Activated naive CD4-positive, alpha-beta T cell (primary cell): ENCODE measurements at places on chromosomes 5 and 9.

- DNase-seq = no peak
These were observed 39.0 kb downstream of the KIF4B start for GRCh38 chr5:155052532-155052931.

DNA sequence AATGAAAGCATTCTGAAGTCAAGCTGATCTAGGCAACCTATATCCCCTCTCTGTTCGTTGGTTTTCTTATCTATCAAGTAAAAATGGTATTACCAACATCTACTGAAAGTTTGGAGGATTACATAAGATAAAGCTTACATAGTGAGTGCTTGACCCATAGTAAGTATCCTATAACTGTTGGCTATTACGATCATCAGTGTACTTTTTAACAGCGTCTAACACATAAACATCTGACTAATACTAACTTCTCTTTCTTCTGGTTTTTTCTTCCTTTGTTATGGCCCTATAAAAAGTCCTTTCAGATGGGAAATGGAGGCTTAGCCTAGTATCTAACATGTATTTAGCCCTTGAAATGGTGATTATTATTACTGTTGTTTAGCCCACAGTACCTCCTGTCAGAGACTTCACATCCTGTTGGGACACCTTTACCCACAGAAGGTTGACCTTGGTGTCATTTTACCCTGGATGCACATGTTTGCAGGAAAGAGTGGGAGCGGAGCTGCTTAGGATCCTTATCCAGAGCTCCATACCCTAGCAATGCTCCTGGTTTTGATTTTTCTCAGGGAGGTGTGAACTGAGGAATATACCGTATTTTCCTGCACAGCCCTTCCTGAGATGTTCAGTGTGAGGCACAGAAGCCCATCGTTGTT lies 6.0 kb downstream of the INSYN2B start:
- no peak for DNase-seq

GRCh38 chr5:151182524-151182900 lies 24.9 kb upstream of the ANXA6 start:
- no peak for DNase-seq

DNA sequence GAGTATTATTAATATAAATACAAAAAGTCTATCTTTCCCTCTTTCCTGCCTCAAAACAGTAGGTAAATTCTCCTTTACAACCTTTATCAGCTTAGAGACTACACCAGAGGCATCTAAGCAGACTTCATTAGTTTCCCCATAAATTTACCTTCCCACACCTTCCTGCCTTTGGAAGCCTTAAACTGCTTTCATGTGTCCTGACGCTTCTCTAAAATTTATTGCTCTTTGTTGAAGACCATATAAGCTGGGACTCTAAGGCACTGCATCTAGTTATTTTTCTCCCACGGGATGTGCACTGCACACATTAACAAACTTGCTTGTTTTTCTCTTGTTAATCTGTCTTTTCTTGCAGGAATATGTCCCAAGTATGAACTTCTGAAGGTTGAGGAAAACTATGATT lies 51.8 kb downstream of the DEPDC1B start:
- DNase-seq = no peak

DNA sequence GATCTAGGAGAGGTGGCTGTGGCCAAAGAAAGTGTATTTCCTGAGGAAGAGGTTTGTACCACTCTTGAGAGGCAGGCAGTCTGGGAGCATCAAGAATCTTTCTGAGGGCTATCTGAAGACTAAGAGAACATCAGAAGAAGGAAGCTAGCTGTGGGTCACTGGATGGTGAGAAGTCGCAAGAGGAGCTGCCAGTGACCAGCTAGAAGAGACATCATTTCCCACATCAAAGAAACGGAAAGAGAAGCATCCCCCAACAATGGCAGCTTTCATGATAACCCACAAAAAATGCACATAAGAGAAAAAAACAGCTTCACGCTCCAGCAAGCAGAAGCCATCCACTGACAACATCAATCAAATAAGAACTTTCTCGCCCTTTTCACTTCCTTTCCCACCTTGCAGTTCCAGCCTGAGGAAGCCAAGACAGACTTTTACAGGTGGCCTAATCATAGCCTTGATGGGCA lies 25.0 kb upstream of the CEP78 start:
- no peak for DNase-seq

- DNase-seq = no peak
These were observed 88.3 kb upstream of the PTCH1 start for GRCh38 chr9:95605101-95605500.

DNA sequence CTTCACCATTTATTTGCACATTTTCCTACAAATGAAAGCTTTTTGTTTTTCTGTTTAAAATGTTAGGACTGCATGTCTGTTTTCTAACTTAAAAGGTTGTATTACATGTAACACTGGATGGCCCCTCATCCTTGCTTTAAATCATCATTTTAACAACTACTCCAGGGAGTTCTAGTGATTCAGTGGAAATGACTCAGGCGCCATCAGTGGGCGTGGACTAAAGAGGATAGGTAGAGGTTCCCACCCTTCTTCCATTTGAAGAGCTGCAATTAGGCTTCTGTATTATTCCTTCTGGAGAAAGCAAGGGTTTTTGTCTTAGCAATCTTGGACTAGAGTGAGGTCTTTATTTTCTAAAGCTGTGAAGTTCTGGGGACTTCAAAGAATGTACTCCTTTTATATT lies 213.7 kb downstream of the TMEM38B start:
- DNase-seq = no peak

GRCh38 chr5:151130922-151131891 lies 26.4 kb downstream of the ANXA6 start:
- DNase-seq = no peak

DNA sequence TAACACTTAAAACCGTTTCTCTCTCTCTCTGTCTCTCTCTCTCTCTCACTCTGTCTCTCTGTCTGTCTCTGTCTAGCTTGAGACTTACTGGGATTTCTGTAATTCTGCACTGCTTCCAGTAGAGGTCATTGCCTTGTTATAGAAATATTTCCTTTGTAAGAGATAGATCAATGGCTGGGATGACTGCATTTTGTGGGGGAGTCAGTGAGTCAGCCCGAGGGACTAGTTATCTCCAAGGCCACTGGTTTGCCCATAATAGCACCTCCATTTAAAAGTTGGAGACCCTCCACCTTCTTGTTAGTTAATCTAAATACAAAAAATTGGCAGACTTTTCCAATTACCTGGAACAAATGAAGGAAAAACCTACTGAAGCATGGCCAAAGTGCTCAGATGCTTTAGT lies 547.2 kb downstream of the LRRC70 start:
- no peak for DNase-seq

- no peak for DNase-seq
These were observed 13.2 kb upstream of the NR4A3 start for GRCh38 chr9:99808454-99808853.

DNA sequence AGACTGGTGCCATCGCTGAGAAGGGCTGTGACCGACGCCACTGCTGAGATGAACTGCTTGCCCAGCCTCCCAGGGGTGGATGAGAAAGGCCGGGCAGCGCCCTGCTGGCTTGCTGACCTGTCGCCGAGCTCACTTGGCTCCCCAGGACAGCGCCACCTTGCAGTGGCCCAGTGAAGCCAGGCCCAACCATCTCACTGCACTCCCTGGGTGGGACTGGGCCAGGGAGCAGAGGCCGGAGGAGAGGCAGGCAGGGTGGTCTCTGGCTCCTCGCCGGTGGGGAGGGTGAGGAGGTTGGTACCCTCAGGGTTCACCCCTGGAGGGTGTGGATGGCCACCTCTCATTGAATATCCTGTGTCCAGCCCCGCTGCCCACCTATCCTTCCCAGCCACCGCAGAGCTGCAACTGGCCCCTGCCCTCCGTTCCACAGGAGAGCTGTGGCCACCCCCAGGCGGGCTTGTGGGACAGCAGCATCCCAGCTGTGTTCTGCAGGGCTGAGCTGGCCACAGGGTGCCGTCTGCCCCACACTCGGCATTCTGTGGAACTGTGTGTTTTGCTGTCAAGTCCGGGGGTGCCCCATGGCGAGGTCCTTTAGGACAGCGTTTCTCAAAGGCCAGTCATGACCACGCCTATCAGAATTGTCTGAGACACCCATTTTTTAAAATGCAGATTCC lies 41.0 kb upstream of the FCN2 start:
- no peak for DNase-seq

GRCh38 chr9:136157477-136158265 lies 39.0 kb upstream of the TMEM250 start:
- DNase-seq = no peak

DNA sequence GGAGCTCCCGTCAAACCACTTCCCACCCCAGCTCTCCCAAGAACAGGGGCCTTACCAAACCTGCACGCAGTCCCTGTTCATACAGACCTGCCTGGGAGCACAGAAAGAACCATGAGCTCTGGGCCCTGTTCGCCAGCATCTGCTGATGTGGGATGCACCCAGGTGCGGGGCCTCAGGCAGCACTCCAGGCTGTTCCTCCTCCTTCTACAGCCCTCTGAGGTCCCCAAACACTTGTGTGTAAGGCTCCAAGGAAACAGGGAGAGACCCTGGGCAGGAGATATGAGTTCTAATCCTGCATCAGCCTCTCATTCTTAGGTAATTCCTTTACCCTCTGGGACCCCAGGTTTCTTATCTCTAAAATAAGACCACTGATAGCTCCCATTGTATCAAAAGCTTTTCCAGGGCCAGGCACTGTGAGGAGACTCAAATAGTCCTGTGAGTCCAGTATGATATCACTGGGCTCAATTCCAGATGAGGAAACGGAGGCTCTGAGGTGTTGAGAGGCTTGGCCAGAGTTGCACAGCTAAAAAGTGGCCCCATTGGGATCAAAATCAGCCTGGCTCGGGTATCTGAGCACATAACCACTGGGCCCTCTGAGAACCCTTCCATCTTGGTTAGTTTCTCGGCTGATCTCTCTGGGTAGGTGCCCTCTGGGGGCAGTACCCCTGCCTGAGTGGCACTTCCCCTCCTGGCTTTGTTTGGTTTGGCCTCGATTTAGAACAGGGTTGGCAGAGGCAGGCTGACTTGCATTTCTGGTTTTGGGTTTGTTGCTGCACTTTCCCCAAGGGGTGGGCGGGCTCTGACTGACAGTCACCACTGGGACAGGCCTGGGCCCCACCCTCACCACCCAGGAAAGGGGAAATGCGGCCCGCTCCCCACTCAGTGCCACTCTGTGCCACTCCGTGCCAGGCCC lies 116.8 kb downstream of the RGS3 start:
- DNase-seq = peak; percentile 13

- no peak for DNase-seq
These were observed 800 bp upstream of the AP3B1 start for GRCh38 chr5:78295035-78295961.

GRCh38 chr9:126461029-126461428 lies 134.4 kb downstream of the MVB12B start:
- DNase-seq = no peak

GRCh38 chr5:15260356-15261268 lies 239.4 kb upstream of the FBXL7 start:
- no peak for DNase-seq

DNA sequence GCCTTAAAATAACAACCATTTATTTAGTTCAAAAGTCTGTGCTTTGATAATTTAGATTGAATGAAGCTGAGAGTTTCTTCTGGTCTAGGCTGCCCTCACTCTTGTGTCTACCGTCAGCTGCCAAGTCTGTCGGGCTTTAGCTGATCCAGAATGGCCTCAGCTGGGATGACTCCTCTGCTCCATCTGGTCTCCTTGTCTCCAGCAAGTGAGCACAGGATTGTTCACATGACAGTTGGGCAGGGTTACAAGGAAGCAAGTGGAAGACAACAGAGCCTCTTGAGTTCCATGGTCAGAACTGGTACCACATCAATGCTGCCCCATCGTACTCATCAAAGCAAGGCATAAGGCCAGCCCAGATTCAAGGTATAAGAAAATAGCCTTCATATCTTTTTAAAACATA lies 9.0 kb downstream of the HTR1A start:
- no peak for DNase-seq

DNA sequence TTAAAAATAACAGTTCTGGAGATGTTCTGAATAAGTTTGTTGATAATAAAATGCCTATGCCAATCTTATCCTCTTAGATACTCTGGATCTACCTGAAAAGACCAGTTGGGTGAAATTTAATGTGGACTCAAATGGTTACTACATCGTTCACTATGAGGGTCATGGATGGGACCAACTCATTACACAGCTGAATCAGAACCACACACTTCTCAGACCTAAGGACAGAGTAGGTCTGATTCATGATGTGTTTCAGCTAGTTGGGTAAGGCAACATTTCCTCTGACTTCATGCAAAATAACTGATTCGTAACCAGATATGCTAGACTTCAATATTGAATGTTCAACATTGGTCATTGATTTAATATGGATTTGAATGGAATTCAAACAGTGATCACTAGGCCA lies 27.0 kb downstream of the ERAP2 start:
- no peak for DNase-seq

DNA sequence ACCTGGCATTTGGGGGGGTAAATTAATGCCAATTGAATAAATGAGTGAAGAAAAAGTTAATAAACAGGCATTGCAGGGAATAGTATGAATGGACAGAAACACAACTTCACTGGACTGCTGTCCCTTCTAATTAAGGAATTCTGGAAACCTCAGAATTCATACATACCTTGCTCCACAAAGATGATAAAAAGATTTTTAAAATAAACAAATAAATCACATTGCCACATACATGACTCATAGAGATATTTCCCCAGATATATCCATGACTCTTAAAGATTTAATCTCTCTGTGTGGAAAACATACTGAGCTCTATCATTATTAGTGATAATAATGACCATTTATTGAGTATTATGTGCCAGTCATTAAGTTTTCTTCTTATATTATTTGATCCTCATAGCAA lies 469.0 kb upstream of the MEF2C start:
- DNase-seq = no peak

DNA sequence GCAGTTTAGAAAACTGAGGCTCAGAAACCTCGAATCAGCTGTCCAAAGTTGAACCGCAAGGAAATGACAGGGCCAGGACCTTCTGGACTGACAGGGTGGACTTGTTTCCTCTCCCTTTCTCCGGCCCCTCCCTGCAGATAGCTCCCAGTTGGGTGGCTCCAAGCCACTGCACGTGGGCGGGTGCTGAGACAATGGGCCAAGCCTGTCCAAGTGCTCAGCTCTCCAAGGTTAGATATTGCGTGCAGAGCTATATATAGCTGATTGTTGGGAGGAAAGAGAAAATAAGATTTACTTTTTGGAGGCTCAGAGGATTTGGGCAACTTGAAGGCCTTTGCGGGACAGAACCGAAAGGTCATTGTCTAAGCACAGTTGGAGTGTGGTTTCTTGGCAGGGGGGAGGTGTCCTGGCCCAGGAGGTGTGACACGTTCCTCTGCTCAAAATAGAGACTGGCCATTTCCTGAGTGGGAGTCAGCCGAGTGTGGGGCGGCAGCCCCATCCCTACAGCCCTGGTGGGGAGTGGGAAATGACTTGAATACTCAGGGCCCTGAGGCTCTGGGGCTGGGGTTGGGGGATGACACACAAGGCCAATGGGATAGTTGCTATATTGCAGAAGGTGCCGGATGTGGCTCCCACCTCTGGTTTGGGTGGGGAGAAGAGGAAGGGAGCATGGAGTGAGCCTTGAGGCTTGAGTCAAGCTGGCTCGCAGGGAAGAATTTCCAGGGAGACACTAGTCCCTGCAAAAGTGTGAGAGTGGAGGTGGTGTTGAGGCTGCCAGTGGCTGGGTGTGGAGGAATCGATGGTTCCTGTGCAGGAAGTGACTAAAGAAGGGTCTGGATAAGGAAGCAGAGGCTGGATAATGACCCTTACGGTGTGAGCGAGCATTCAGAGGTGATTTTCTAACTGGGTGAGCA lies 44.4 kb upstream of the SMAD5 start:
- DNase-seq = no peak

- no peak for DNase-seq
These were observed 170.2 kb upstream of the HMHB1 start for GRCh38 chr5:143641549-143642355.
